IMR-90 (cell line): ENCODE measurements at places on chromosomes 5 and 9. TPM values are rescaled to one million over a fixed set of nuclear protein-coding genes. Genes with fewer than 3 reads are reported as not detected.

GRCh38 chr5:135997673-135998335, 31.0 kb upstream of the TGFBI start:
- DNase-seq: no peak

DNA sequence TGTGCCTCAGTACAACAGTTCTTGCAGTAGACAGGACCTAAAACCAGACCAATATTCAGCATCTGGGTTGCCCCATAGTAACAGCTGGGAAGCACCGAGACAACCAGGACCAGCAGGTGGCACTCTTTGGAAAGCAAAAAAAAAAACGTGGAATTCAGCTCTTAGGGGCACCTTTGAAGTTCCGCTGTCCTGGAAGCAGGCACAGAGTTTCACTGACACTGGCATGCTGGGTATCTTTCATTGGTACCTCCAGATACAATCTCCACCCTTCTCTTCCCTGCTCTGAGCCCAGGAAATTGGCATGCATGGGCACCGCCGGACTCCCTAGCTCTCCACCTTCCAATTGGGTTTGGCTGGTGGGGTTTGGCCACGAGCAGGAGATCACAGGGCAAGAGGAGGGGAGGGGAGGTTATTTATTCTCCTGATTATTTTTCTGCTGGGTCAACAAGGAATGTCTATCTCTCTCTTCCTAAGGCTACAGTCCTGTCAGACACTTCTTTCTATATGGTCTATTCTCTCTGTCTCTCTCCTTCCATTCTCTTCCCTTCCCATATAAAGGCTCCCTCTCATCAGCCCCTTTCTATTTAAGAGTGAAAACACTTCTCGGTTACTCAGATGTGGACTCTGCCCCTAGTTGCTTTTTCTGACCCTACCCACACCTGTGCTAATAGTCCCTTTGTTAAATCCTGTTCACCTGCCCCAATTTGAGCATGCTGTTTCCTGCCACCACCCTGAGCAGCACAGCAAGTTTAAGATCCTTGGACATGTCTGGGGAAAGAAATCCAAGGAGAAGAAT, 1.9 kb upstream of the IDNK start:
- peak; percentile 52 for DNase-seq

- no peak for DNase-seq
Measured at GRCh38 chr5:133751846-133752245, 139.5 kb upstream of the FSTL4 start.

DNA sequence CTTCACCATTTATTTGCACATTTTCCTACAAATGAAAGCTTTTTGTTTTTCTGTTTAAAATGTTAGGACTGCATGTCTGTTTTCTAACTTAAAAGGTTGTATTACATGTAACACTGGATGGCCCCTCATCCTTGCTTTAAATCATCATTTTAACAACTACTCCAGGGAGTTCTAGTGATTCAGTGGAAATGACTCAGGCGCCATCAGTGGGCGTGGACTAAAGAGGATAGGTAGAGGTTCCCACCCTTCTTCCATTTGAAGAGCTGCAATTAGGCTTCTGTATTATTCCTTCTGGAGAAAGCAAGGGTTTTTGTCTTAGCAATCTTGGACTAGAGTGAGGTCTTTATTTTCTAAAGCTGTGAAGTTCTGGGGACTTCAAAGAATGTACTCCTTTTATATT, 213.7 kb downstream of the TMEM38B start:
- no peak for DNase-seq

- DNase-seq: no peak
Measured at GRCh38 chr5:147512659-147513379, 3.0 kb upstream of the DPYSL3 start.

The MOB3B gene
- polyA plus RNA-seq: 0.02 and 0.03 TPM in 2 replicates

DNA sequence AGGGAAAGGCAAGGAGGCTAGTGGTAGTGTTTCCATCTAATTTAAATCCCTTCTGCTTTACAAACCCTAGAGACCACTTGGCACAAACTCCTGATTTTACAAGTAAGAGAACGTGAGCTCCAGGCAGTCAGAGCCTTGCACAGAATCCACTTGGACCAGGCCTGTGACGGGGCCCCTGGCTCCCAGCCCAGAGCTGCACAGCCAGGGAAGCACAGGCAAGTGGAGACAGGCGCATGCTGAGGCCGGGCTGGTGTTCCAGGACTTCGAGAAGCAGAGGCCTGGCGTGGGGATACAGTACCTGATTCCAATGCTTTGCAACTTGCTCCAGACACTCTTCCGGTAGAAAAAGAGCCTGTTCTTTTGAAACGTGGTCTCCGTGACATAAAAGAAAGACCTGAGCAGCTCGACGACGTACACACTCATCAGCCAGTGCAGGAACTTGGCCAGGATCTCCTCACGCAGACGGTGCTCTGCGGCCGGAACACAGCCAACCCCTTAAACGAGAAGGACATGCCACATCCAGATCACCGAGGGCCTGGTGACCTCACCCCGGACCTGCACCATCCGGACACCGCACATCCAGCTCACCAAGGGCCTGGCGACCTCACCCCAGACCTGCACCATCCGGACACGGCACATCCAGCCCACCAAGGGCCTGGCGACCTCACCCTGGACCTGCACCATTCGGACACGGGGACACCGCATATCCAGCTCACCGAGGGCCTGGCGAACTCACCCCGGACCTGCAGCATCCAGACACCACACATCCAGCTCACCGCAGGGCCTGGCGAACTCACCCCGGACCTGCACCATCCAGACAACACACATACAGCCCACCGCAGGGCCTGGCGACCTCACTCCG, 12.5 kb downstream of the TERT start:
- no peak for DNase-seq

DNA sequence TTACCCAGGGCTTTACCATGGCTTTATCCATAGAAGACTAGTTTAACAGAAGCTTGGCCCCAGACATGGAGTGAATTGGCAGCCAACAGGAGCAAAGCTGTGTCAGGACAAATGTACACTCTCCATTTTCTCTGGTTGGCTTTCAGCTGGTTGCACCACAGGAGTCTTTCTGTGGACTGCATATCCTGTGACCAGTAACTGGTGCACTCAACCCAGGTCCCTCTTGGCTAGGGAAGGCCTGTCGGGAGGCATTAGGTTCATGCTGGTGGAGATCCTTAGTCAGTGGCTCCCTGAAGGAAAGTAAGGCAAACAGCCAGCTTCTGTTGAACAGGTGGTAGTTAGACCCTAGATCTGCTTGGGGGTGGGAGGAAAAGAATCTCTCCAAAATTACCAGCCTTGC, 146.9 kb upstream of the TLX3 start:
- DNase-seq: no peak

The GBGT1 gene
- 2.4 and 3.2 TPM in 2 replicates for polyA plus RNA-seq

The DNAJB5 gene
- polyA plus RNA-seq: 9.9 and 11.4 TPM in 2 replicates
